ENCODE measurements at places on chromosomes 11 and 22.

GRCh38 chr11:79030448-79030847 lies 410.4 kb downstream of the TENM4 start:
- DNase-seq, result no peak

GRCh38 chr11:62295504-62295903 lies 3.4 kb downstream of the SCGB1D4 start:
- no peak for DNase-seq

DNA sequence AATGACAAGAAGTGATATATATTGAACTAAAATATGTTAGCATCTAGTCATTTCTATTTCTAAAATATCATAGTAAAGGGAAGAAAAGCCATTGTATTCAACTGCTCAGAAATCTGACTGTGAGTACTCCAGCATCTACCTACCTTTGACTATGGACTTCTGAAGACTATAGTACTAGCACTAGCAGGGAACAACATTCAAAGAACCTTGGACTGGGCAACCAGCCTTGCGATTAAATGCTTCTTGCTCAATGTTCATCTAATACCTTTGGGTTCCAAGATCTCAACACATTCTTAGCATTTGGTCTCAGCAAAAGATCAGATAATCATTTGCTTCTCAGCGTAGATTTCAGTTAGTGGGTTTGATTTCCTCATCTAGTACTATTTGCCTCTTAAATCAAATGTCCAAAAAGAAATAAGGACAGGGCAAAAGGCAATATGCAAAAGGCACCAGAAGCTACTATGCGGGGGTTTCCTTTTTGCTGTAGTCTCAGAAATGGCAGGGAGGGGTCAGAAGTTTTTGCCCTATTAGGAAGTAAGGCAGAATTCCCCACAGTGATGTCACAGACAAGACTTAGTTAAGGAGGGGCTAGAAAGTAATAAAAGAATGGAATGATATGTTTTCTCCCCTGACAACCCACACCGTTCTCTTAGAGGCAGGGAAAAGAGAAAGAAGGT lies 80.6 kb downstream of the GAB2 start:
- DNase-seq, result no peak

DNA sequence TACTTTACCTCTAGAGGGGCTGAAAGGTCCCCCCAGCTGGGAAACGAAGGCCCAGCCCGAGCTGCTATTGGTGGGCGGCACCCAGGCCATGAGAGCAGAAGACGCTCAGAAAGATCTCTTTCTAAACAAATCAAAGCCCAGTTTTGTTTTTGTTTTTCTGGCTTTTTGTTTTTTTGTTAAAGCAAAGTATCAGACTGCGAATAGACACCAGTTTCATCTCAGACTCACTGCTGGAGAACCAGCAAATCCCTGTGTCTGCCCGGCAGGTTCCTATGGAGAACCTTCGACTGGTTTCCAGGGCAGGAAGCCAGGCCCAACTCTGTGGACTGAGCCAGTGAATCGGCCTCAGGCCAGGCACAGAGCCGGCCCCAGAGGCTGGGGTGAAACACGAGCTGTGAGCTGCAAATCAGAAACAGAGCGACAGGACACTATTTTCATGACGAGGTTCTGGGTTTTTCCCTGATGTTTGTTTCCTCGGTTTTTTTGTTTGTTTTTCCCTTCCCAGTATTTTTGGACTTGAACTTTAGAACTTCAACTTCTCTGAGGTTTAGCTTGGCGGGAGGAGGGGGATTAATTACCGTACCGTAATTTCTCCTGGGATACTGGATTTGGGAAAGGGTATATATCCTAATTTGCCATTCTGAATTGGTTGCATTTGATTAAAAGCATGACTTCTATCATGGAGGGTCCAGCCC lies 16.0 kb upstream of the B4GALNT4 start:
- no peak for DNase-seq

DNA sequence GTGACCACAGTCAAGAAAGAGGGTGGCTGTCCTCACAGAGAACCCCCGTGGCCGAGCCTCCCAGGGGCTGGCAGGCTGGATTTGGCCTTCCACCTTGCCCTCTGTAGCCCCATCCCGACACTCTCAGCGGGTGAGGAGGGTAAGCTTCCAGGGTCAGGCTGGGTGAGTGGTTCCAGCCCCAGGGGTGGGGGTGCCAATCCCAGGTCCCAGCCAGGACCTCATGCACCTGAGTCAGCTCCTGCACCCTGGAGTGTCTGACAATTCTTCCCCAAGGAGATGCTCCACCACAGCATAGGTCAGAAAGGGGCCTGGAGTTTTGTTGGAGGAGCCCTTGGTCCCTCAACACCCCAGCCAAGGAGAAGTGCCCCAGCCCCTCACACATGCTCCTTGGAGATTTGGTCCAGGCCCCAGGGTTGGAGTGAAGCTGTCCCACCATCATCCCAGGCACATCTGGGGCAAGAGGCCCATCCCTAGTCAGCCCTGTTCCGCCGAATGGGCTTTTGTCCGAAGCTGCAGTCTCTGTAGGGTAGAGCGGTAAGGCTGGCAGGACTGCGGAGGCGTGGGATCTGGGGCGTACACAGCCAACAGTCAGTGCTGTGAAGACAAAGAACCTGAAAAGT lies 8.4 kb downstream of the LINC01488 start:
- DNase-seq, result no peak

DNA sequence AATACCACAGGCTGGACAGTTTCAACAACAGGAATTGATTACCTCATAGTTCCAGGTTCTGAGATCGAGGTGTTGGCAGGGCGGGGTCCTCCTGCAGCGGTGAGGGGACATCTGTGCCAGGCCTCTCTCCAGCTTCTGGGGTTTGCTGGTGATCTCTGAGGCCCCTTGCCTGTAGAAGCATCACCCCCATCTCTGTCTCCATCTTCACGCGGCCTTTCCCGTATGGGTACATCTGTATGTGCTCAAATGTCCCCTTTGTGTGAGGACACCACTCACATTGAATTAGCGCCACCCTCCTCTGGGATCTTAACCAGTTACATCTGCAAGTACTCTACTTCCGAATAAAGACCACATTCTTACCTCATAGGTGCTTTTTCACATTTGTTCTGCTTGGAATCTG lies 1029.9 kb downstream of the BRD1 start:
- DNase-seq, result no peak

GRCh38 chr11:973237-973636 lies 47.6 kb downstream of the AP2A2 start:
- DNase-seq, result no peak

DNA sequence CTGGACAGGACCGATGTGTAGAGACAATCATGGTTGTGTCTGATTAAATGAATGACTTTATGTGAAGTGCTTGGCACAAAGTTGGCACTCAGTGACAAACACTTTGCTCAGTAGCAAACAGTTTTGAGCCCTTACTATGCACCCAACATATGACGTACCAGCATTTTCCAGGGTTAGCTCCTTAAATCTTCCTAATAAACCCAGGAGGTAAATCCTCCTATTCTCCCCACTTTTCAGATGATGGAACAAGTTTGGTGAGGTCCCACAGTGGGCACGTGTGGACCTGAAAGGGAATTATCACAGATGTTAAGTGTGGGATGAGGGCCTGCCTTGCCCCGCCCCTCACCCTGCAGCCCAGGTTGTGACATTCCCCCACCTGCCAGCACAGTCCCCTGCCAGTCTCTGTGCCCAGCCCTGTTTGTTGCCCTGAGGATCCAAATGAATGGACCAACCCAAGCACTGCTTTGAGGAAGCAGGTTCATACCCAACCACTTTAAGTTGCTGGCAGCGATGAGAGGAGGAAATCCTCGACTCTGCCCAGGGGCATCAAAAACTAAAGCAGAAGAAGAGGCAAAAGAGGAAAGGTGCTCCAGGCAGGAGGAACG lies 6.6 kb upstream of the CARD10 start:
- DNase-seq, result no peak

DNA sequence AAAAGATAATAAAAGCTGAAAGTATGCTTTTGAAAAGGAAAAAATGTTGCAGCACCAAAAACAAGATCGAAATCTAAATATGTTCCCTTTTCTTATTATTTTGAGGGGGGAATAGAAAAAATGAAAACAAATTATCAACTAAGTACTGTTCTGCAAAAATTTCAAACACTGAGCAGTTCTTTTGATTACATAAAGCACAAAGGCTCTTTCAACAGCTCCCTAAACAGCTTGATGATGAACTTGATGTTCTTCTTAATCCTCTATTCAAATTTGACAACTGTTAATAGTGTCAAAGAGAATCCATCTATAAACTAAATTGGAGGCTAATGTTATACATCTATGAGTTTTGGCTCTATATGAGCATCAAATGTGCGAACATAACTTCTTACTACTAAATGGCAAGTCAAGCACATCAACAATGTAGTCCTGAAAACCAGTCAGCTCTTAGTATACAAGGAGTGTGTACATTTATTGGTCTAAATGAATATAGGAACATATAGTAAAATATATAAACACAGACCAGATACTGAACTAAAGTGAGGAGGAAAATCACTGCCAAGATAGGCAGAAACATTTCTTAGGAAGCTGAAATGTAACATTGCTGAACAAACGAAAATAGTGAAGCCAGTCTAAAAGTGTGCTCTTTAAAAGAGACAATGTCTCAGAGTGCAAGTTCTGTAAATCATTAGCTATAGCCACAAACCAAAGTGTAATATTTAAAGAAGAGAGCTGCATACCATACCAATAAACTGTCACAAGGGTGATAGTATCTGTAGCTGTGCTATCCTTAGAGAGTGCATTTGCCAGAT lies 94.3 kb downstream of the SOX6 start:
- no peak for DNase-seq

DNA sequence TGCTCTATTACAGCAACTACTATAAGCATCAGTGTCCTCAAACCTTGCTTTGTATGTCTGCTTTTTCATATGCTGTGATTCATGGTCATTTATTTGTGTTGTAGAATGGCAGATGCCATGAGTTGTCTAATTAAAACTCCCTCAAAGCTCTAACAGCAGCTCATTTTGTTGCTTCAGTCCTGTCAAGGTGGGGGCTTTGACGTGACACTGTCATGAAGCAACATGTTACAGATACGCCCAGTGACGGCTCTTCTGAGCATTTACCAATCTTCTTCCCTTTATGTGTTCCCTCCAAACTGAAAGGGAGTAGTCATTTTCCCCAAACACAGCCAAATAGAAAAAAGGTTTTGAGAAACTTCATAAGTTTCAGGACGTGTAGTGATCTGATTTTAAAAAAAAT lies 106.7 kb downstream of the DBX1 start:
- no peak for DNase-seq

GRCh38 chr11:28223994-28224393 lies 115.8 kb downstream of the METTL15 start:
- no peak for DNase-seq

DNA sequence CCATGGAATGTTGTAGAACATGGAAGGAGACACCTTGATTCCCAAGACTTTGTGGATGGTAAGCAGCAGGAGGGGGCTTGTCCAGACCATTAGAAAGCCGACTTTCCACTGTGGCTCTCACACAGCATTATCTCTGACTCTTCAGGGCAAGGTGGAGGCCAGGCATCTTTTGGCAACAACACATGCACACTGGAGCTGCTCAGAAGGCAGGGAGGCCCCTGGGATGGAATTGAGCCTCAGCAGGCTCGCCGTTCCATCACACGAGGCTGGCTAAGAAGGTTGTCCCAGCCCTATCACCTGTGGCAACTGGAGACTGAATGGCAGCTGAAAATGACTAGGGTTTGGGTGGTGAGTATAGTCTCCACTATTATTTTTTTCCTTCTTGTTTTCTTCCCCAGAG lies 76.3 kb upstream of the TMEM45B start:
- DNase-seq, result no peak

DNA sequence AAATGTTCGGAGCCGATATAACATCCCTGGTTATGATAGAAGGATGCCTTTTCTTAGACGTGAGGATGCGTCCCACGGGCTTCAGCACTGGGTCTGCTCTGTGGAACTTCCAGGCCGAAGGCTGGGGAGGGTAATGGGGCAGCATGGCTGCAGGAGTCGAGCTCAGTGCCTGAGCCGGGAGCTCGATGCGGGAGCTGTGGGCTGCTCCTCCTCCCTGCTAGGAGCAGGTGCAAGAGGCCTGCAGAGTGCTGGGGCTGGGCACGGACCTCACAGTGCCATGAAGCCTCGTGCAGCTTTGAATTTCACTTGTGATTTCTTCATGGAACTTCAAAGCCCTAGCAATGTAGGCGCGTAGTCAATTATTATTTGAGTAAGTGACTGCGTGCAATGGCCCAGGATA lies 6.0 kb downstream of the TUBA8 start:
- DNase-seq, result no peak

DNA sequence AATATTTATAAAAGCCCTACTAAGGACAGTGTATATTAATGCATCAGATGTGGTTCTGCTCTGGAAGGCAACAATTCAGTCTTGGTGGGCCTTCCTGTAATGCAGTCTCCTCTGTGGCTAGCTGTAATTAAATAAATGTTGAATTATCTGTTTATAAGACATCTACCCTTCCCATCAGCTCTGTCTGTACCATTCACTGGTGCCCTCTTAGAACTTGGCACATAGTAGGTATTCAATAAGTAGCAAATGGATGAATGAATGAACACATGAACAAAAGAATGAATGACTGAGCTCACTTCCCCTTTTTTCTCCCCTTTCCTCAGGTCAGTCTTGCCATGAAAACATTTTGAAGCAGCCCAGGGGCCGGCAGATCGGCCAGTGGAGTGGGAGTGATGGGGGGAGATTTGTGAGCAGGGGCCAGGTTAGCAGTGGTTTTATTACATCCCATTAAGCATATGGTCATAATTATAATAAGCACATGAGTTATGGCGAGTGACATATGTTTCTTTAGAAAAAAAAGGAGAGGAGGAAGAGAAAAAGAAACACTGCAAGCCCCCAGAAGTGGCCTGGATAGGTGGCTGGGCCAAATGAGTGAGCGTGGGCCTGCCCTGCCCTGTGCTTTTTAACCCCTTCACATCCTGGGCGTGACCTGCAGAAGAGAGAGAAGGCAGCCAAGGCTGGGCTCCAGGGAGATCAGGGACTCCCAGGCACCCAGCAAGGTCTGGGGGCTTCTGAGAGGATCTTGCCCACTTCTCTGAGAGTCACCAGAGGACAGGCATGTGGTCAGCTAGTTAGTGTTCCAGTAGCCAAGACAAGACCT lies 48.6 kb upstream of the CD82 start:
- no peak for DNase-seq

GRCh38 chr11:66885950-66886440 lies 29.1 kb downstream of the LRFN4 start:
- DNase-seq, result no peak

Measured in stimulated activated CD4-positive, alpha-beta T cell treated with anti-CD3 and anti-CD28 coated beads, Interleukin-2, amount 100 ng/mL, for 48 hours (primary cell).